ENCODE measurements at places on chromosomes 7 and 10.

DNA sequence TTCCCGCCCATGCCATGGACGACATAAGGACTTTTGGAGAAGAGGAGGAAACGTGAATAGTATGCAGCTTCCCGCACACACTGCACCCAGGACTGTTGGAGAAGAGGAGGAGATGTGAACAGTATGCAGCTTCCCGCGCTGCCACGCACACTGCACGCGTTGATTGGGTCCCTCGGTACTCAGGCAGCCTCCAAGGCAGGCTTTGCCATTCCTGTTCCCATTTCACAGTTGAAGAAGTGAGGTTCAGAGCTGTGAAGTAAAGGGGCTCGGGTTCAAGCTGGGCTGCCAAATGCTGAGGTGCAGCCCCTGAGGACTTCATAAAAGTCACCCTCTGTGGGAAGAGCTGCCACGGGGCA lies 147.9 kb upstream of the FAM20C start:
- DNase-seq, result no peak

GRCh38 chr7:31853380-31853779 lies 166.4 kb downstream of the PPP1R17 start:
- no peak for DNase-seq

GRCh38 chr7:41428381-41428780 lies 274.5 kb downstream of the INHBA start:
- DNase-seq, result no peak

- DNase-seq, result no peak
Observed at GRCh38 chr10:119734396-119735332, 8.8 kb downstream of the INPP5F start.

GRCh38 chr10:43136432-43136831 lies 1.8 kb upstream of the CSGALNACT2 start:
- no peak for DNase-seq

DNA sequence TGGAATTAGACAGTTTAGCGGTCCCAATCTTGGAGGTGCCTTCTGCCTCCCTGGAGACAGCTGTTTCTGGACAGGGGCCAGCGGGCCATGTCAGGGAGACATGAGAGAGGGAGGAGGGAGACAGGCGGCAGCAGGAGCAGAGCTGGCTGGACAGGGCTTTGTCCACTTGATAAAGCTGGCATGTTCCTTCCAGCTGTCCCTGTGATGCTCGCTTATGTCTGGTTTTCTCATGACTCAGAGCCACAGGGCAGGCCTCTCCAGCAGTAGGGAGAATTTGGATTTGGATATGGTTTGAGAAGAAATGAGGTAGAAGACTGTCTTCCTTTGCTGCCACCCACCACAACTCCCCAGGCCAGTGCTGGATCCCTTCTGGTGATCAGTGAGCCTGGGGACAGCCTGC lies 51.7 kb upstream of the SORCS3 start:
- no peak for DNase-seq

GRCh38 chr10:128421371-128422160 lies 295.3 kb upstream of the MKI67 start:
- DNase-seq, result no peak

DNA sequence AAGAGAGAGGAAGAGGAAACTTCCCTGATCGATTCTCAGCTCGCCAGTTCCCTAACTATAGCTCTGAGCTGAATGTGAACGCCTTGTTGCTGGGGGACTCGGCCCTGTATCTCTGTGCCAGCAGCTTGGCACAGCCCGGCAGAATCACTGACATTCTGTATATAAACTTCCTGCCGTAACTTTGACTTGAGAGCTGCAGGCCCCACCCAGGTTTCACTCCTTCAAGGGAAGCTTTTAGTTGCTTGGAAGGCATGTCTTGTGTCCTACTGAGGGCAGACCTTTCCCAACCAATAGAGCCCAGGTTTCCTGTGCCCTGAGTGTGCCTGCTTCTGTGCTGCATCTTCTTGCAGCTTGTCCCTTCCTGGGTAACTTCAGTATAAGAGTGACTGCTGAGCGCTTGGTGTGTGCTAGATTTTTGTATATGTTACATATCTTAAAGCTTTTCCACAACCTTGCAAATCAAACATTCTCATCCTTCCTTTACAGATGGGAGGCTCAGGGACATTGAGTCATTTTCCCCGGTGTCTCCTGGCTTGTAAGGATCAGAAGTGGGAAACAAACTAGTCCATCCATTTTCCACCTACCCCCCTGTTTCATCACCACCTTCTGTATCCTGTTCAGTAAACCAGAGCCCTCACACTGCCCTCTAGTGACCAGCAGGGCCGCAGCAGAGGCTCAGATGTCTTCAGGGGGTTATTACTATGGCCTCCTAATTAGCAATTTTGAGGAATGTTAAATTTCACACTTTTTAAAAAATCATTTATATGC lies 225.2 kb upstream of the PRSS58 start:
- DNase-seq, result no peak
